ENCODE measurements at places on chromosomes 7 and 10.

DNA sequence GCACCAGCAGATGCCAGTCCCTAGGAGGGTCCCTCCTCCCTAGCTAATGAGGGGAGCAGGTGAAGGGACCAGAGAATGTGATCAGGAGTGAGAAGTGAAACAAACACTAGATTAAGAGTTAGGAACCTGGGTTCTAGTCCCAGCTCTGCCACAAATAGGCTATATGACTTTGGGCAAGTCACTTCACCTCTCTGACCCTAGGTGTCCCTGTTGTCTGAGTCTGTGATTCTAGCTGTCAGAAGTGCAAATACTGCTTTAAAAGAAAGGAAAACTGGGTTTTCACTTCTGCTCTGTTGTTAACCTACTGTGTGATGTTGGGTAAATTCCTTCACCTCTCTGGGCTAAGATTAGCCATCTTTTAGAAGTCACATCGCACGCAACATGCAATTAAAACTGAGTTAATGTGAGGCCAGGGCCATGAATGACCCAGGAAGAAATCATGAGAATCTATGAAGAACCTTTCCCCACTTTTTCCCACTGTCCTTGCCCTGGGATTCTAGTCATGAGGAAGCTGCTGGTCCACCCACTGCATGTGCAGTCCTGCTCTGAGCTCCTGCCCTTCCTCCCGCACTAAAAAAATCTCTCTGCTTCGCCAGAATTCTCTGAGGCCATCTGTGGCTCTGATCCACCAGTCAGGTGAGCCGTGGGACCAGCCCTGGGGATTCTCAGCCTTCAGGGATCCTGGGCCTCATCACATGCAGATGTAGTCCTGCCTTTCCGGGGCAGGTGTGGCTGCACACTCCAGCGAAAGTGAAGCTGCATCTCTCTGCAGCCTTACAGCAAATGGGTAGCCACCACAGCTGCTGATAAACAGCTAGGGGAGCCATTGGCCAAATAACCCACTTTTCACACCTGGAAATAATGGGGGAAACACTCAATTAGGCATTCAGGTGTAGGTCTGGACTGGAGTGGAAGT, 181.7 kb downstream of the PLXNA4 start:
- DNase-seq, result no peak

GRCh38 chr7:96034940-96035727, 262.8 kb downstream of the DYNC1I1 start:
- DNase-seq, result peak; percentile 97

GRCh38 chr7:77504951-77505350, 32.1 kb upstream of the PTPN12 start:
- no peak for DNase-seq

DNA sequence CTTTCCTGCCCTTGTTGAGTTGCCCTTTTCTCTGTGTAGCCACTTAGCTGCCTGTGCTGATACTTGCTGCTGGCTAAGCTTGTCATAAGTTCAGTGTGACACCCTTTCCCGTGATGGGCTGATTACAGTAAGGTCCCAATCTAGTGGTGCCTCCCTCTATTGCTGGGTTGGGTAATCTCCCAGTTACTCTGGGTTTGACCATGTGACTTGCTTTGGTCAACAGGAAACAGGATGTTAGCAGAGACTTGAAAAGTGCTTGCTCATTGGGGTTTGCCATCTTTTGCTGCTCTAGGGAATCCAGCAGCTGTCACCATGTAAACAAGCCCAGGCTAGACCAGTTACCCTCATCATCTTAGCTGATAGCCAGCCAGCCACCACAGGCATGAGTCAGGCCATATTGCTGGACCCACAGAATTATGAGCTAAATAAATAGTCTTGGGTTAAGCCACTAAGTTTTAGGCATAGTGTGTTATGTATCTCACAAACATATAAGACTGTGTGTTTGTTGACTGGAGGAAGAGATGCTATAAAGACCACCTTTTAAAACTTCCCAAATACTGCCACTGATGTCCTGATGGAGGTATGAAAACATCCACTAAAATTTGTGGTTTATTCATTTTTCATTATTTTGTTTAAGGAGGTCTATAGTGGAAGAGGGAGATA, 4.0 kb upstream of the LEP start:
- peak; percentile 59 for DNase-seq

DNA sequence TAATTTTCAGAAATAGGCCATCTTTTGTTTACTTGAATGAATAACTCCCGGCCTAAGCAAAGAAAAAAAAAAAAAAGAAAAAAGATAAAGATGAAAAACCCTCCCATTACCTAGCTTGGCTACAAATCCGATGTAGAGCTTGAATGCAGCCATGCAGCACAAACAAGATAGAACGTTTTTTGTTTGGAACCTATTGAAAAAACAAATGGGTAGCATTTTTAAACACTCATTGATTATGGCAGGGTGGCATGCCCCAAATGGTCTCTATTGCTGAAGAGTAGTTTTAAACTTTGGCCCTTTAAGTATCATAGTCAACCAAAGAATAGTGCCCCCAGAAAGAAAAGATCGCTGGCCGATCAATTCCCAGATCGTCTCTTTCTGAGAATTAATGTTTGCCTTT, 84.4 kb downstream of the VTI1A start:
- DNase-seq, result no peak

DNA sequence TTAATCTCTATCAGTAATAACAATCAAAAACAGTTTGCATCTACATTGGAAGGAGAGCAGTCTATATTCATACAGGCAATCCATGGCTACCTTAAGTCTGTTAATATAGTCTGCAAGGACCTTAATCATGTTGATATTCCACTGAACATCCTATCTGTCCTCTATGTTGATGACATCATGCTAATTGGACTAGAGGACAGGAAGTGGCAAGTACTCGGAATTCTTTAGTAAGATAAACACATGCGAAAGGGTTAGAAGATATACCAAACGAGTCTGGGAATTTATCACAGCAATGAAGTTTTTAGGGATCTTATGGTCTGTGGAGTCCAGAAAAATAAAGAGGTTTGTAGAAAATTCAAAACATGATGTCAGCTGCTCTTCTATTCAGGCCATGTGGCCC, 11.3 kb upstream of the SAMD9L start:
- DNase-seq, result no peak

GRCh38 chr10:91741356-91741755, 56.9 kb upstream of the TNKS2 start:
- no peak for DNase-seq

DNA sequence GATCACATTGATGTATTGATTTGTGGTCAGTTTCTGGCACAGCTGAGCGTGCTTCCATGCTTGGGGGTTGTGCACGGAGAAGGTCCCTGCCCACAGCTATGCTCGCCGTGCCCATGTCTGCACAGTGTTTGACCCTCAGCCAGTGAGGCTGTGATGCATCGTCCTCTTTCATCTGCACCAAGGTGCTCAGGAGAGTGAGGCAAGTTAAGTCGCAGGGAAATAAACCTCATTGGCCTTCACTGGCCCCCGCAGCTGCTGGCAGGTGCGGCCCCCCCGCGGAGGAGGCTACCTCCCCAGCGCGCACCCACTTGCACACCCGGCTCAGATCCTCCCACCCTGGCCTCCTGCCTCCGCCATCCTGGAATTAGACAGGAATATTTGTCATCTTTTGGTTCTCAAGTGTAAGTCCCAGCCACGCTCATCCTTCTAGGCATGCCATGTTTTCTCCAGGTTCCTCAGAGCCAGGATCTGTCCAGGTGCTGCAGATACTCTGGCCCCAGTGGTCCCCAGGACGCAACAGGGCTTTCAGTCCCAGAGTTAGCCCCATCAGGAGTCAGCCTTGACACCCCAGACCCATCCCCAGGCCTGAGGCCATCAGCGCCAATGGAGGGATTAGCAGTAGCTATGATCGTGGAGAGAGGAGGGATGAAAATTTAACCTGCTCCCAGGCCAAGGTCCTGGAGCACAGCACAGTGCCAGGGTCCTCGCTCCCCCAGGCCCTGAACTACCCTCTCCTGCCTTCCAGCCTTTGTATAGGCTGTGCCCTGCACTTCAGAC, 93.7 kb downstream of the OAT start:
- DNase-seq, result no peak

DNA sequence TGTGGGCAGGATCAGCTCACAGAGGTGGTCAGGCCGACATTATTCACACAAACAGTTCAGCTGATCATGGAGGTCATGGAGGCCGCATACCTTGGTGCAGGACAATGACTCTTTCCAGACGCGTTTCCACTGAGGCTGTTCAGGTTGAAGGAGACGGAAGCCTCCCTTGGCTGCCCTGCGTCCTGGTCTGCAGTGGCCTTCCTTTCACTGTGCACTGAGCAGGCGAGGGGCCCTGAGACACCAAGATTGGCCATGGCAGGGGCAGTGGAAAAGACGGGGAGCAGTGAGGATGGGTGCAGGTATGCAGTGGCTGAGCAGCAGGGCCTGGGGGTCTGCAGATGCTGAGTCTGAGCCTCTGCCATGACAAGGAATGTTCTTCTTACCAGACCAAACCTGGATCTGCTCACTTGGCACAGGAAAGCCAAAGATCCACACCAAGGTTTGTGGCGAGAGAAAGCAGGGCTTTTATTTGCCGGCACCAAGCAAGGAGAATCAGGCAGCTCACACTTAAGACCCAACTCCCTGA, 263.3 kb downstream of the GLRX3 start:
- no peak for DNase-seq

DNA sequence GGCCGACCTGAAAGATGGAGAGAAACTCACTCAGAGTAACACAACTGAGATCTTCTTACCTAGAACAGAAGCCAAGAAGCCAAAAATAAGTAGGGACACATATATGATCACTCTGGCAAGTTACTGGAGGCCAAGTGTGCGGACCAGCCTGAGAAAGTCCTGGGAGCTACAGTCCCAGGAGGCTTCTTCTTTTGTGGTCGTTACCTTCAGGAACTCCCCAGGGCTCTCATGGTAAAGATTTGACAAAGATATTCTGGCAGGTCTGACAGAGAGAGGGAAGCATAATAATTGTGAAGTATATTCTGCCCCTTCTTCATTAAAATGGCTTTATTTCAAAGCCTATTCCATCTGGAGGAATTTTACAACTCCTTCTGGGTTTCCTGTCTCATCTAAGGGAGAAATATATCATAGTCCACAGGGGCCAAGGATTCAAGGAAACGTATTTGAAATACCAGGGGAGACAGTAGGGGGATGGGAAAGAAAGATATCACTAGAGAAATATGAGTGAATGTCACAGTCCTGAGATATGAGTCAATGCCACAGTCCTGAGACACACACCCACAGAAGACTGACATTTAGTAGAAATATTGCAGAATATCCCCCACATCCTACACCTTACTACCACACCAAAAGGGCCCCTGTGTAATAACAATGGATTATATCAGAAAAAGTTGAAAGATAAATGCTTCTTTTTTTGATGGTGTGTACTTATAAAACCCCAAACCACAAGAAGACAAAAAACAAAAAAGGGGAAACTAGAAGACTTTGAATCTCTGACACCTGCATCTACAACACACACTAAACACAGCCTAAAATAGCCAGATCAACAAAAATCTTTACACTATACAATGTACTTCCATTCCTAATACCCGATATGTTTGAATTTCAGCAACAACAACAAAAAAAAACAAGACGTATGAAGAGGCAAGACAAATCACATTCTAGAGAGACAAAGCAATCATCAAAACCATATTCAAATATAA, 594.2 kb upstream of the NRG3 start:
- DNase-seq, result no peak

- peak; percentile 40 for DNase-seq
Measured at GRCh38 chr10:79345241-79346011, 1.8 kb upstream of the PPIF start.

DNA sequence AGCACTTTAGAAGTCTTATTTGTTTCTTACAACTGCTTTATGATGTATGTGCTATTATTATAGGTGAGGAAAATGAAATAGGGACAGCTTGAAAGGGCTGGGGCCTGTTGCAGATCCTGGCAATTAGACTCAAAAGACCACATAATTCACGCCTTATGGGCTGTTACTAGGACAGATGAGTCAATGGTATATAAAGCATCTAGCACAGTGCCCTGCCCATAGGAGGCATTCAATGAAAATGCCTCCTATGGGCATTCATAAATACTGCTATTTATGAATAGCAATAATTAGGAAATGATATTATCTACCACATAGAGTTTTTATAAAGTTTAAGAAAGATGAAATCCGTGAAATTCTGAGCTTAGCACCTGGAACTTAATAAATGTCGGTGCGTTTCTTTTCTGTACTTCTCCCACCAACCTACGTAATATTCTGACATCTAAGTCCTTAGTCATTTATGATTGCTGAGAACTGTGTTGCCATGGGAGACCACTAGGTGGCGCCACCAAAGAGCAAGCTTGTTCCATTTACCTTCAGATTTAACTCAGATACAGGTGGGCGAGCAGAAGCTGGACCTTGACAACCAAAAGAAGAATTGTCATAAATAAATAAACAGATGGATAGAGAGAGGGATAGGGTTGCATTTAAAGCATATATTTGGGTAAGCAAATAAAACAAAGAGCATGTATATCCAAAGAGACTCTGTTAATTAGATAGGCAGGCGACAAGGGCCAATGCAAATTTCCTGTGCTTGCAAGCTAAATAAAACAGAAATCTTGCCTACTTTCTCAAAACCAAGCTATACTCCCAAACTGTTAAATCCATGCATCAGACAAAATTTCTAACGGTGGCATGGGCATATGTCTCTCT, 699.9 kb downstream of the INHBA start:
- peak; percentile 1 for DNase-seq

DNA sequence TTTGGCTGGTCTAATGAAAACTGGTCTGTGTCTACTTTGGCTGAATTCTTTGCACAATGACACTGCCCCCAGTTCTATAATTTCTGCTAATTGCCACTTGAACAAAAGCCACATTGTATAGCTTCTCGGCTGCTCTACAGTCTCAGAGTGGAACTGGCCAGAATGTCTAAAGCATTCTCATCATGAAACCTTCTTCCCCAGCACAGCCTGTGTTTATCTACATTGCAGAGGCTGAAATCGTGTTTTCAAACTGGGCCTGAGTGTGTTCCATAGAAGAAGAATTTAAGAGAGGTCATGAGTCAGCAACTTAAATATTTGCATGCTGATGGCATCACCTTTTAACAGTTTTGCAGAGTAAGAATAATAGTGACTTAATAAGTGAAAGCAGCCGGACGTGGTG, 177.2 kb downstream of the BUB3 start:
- DNase-seq, result peak; percentile 77

DNA sequence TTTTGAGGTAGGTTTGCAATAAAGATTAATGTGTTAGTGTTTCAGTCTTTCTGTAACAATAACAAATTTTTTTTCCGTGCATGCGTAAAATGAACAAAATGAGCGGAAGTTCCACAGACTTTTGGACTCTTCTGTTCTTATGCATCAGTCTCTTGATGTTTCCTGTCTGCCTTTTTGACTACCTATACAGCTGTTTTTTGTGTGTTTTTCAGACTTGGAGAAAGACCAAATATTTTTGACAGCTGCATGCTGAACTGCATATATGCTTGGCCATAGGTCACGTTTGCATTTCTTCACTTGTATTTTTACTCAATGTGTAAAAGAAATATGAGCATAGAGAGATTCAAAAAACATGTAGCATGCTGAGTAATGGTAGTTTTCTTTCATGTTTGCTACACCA, 119.3 kb downstream of the BBS9 start:
- no peak for DNase-seq

- DNase-seq, result no peak
Measured at GRCh38 chr7:43192806-43193460, 80.5 kb downstream of the HECW1 start.

GRCh38 chr7:12985228-12985627, 297.8 kb downstream of the ARL4A start:
- DNase-seq, result no peak

- DNase-seq, result no peak
Measured at GRCh38 chr10:29648114-29648982, 13.6 kb upstream of the SVIL start.

- DNase-seq, result no peak
Measured at GRCh38 chr10:114347241-114347640, 57.1 kb downstream of the AFAP1L2 start.

Data from NCI-H146 (cell line).